ENCODE measurements at places on chromosomes 13 and 19. TPM values are rescaled to one million over a fixed set of nuclear protein-coding genes. Genes with fewer than 3 reads are reported as not detected.

KL gene
- total RNA-seq: not detected

- H3K4me3 ChIP-seq: no peak overlapping the region
- DNase-seq: no peak
- H3K36me3 ChIP-seq: no peaks in the 10 kb centered on the region
- H3K27ac ChIP-seq: peak overlapping the region; percentile 2
- H3K27me3 ChIP-seq: no peaks in the 10 kb centered on the region
These were observed 9.3 kb downstream of the IRF2BP1 start for GRCh38 chr19:45876411-45877197.

- H3K4me3 ChIP-seq: no peak overlapping the region
- no peak for DNase-seq
- no peak overlapping the region for H3K27ac ChIP-seq
- no peaks in the 10 kb centered on the region for H3K4me1 ChIP-seq
- H3K27me3 ChIP-seq: no peaks in the 10 kb centered on the region
These were observed 381.5 kb downstream of the UQCRFS1 start for GRCh38 chr19:28831462-28831861.

ZNF154 gene
- 6.7 TPM for total RNA-seq

DNA sequence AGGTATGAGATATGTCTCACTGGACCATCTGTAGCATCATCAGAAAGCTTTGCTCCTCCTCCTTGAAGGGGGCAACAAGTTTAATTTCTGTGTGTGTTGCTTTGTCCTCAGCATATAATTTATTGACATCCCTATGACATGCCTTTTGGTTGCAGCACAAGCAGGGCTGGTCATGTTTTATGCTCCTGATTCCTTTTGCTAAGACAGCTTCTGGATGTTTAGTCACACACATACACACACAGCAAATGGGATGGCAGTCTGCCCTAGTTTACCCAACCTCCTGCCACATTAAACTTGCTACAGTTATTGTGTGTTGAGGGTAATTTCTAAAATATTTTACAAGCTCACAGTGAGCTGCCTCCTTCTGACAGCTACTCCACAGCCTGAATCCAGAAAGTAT is 217.9 kb upstream of the RXFP2 start:
- H3K27me3 ChIP-seq: no peaks in the 10 kb centered on the region
- H3K4me1 ChIP-seq: no peaks in the 10 kb centered on the region
- H3K36me3 ChIP-seq: no peaks in the 10 kb centered on the region
- no peak overlapping the region for H3K4me3 ChIP-seq

SYDE1 gene
- total RNA-seq: not detected

GRCh38 chr13:46575818-46576221 is 22.9 kb downstream of the LRCH1 start:
- no peaks in the 10 kb centered on the region for H3K36me3 ChIP-seq
- no peak overlapping the region for H3K4me3 ChIP-seq
- H3K27ac ChIP-seq: no peak overlapping the region

A1BG gene
- 15.8 TPM for total RNA-seq

CADM4 gene
- 0.49 TPM for total RNA-seq

DNA sequence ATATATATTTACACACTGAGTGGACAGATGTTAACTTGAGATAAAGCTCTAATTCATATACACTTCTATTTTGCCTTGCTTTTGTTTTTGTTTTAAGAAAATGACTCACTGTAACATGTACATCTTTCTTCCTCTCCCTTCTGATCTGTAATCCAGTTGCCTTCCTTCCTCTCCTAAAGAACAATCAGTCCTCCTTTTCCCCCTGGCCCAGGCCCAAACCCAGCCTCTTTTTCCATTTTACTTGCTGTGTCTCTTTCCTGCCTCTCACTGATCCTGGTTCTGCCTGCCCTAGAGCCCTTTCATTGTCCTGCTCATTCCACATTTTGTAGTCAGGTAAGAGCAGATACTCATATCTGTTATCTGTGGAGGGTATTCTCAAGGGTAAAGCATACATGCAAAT is 50.8 kb downstream of the ZAR1L start:
- H3K36me3 ChIP-seq: no peaks in the 10 kb centered on the region
- no peak overlapping the region for H3K4me3 ChIP-seq
- no peak for DNase-seq
- H3K4me1 ChIP-seq: no peaks in the 10 kb centered on the region
- H3K27me3 ChIP-seq: no peaks in the 10 kb centered on the region

DNA sequence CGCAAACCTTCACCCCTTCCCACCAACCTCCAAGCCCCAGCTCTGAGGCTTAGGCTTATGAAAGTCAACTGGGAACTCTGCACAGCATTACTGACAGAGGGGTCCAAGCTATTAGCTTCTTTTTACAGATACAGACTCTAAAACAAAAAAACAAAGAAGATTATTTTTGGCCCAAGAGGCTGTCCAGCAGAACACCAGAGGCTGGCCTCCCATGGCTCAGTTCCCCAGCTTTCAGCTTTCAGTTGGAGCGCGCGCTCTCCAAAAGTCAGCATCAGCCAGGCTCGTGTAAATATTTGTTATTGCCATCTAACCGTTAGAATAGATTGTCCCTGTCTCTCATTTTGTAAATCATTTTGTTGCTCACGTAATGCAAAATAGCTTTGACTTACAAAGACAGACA is 58.4 kb downstream of the ZIC5 start:
- peaks cover 34% of the 10 kb centered on the region for H3K4me1 ChIP-seq
- no peak overlapping the region for H3K27ac ChIP-seq
- H3K36me3 ChIP-seq: no peaks in the 10 kb centered on the region
- no peaks in the 10 kb centered on the region for H3K27me3 ChIP-seq
- no peak overlapping the region for H3K4me3 ChIP-seq

ZNF574 gene
- total RNA-seq: 25.1 TPM
